Activated CD4-positive, alpha-beta T cell treated with anti-CD3 and anti-CD28 coated beads for 48 hours (primary cell): ENCODE measurements at places on chromosomes 16 and 17.
A peak's percentile ranks its signal among the peaks of the same experiment; 100 is the strongest.

- no peak for DNase-seq
Measured at GRCh38 chr16:30377050-30377811, 2.6 kb downstream of the MYL11 start.

- DNase-seq, result no peak
Measured at GRCh38 chr17:79410681-79411080, 200.2 kb downstream of the RBFOX3 start.

- no peak for DNase-seq
Measured at GRCh38 chr16:62921904-62922303, 885.7 kb upstream of the CDH8 start.

DNA sequence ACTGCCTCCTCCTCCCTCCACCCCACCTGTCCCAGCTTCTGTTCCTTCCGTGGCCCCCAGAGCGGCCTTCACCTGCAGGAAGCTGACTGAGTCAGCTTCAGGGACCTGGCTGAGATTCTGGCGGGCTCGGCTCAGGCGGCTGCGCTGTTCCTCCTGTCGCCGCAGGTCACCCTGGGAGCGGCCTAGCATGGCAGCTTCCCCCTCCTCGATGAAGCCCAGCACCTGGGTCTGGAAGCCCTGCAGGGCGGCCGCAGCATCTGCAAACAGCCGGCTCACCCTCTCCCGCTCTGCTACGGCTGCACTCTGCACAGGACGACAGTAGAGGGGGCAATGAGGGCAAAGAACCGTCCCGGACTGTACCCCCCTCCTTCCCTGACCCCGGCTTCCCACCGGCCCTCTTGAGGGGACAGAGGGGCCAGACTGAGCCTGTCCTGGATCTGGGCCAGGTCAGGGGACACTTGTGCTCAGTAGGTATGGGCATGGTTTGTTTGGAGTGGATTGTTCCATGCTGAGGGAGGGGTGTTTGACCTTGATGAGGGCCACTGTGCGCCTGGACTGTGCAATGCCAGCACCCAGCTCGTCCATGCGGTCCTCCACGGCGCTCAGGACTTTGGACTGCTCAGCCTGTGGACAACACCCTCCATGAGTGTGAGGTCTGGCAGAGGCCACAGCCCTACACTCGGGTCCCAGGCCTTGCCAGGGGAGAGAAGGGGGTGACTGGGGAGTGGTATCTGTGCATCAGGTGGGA lies 2.0 kb downstream of the TRIM47 start:
- peak; percentile 78 for DNase-seq

DNA sequence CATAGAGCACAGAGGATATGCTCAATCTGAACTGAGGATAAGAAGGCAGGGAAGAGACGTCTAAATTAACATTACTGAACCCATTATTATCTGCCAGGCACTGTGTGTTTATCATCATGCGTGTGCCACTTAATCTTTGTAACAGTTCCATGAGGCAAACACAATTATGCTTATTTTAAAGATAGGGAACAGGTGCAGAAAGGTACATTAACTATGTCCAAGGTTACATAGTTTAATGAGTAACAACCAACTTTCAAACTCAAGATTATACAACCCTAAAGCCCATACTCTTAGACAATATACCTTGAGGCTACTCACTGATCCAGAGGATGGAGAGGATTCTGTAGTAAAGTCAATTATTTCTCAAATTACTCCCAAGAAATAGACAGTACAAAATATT lies 43.2 kb downstream of the STH start:
- no peak for DNase-seq

DNA sequence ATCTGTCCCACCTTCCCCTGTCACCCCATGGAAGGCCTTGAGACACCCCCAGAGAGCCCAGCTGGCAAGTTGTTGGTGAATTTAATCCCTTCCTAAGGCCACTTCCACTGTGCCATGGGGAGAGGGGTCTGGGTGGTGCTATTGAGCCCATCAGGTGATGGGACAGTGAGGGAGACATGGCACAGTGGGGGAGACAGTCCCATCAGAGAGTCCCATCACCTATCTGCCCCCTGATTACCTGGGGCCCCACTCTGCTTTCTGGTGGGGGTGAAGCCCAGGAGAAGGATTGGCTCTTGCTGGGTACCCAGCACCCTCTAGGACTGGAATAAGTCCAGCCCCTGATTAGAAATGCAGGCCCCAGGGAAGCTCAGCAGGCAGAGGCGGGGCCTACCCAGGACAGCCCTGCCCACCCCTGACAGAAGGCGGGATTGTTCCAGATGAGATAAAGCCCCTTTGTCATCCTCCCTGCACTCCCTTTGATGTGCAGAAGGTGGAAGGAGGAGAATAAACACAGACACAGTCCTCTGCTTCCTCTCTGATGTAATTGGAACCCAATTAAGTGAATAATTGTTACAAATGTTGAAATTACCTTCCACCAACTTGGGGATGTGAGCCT lies 18.9 kb downstream of the TMEM132E start:
- DNase-seq, result no peak

DNA sequence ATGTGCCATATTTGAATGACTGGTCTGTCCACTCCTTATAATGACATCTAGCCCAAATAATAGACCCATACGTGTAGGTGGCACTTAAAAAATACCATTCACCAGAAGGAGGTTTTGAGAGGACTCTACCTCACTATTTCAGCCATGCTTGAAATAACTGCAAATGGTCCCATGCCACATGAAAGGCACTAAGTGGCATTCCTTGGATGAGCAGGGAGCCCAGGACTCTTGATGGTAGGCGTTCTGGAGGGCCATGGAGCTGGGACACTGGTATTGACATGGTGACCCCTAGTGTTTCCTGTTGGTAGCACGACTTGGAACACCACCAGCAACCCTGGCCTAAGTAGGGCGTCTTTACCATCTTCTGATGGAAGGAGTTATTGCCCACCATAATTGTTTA lies 148.7 kb upstream of the ZFHX3 start:
- DNase-seq, result peak; percentile 28

DNA sequence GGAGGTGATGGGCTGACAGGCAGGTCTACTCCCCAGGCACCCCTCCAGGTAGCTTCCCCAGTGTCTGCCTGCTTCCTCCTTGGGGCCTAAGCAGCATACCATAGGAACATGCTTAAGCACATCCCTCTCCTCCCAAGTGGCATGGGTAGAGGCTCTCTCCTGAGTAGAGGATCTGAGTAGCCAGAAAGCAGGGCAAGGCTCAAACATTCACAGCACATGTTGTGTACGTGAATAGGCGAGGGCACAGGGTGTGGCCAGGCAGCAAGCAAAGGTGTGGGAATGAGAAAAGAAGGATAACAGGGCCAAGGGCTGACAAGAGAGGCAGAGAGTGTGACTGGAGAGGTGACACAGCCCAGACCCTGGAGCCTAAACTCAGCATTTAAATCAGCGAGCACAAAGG lies 29.7 kb upstream of the GFOD2 start:
- DNase-seq, result no peak

DNA sequence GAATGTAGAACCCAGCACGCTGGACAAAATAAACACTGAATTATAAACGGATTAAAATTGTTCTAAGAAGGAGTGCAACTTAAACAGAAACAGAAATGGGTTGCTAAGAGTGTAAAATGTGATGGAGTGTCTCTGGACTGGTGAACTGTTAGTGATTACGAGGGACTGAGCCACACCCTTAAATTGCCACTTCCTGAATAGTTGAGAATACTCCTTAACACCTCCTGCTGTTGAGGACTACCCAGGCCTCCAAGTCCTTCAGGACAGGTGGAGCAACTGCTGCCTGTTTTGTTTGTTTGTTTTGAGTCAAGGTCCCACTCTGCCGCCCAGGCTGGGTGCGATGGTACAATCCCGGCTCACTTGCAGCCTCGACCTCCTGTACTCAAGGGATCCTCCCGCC lies 25.8 kb upstream of the IRF8 start:
- DNase-seq, result no peak

DNA sequence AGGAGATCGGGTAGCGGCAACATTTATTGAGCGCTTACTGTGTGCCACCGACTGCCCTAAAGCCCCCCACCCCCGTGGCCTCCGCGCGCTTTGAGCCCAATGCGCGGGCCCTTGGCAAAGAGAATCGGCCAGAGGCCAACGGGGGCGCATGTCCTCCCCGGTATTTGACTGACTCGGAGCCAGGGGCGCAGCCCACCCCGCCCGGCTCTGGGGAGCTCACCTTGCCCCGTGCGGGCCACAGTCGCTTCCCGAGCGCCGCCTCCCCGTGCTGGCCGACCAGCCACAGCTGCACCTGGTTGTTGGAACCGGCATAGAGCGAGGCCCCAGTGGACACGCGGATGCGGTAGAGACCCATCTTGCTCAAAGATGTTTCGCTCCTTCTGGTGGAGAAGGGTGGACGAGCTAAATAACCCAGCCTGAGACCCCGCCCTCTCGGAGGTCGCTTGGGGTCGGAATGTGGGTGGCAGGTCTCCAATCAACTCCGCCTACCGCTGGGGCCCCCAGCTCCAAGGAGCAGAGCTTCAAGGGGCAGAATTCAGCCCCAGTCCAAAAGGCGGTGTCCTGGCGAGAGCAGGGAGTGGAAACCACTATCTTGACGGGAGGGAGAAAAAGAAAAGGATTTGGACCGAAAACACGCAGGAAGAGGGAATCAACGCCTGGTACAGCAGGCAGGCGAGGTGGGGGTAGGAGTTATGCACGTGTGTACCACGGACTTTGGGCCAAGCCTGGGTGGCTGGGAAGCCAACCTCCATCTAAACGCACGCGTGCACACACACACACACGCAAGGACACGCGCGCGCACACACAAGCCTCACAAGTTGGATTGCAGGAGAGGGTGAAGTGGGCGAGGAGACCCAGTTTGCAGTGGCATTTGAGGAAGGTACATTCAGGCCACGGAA lies at the start of gene ALOX15:
TSS of gene ALOX15 (minus strand) at position 382 of the 899 bp plus-strand sequence. CDS start at position 355, 27 bp downstream.
- no peak for DNase-seq

DNA sequence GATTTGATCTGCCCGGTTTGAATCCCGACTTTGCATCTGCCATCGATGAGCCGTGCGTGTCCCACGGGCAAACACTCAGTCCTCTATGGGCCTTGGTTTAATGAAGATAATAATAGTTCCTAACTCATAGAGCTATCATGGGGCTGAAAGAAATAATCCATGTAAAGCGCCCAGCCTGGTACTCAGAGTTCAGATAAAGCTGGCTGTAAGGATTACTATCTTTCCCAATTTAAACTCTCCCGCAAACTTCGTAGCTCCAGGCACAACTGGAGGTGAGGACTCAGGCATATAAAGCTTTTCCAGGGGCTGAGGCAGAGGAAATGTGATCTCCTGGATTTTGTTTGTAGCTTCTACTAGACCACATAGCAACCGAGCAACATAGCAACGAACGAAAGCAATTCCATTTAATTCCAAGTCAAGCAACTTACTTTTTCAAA lies 16.3 kb downstream of the ALOX15 start:
- DNase-seq, result no peak

DNA sequence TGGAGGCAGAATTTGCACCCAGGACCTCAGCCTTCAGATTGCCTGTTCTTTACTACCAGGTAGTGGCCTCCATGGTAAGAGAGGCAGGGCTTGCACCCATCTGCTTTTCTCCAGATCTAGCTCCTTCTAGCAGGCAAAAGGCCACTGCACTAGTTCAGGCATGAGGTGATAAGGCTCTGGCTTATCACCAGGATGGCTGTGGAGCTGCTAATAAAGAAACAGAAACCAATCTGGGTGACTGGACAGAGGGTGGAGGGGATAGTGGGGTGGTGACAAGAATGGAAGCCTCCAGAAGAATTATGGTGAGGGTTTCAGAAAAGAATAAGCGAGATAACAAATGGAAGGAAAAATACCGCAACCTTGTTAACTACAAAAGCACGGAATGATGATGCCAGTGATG lies 15.5 kb upstream of the SUPT4H1 start:
- DNase-seq, result no peak

GRCh38 chr17:19482576-19482975 lies 51.1 kb upstream of the SLC47A1 start:
- DNase-seq, result no peak

- DNase-seq, result no peak
Measured at GRCh38 chr16:2278956-2279800, 11.3 kb upstream of the RNPS1 start.

DNA sequence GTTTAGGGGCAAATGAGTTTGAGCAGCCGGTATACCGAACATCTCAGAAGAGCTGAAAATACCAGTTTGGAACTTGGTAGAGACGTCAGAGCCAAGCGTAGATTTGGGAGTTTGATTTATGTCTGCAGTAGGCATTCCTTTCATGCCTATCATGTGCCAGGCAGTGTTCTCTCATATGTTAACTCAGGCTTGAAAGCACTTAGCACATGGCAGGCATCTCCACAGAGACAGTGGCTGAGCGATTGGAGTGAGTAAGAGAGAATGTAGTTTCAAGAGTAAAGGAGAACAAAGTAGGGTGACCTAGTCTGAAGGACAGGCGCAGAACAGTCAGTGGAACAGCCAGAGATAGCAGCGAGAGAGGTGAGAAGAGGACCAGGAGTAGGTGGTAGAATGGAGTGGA lies 207.0 kb downstream of the FTO start:
- no peak for DNase-seq

GRCh38 chr17:10550014-10550413 lies 556 bp upstream of the MYH2 start:
- DNase-seq, result no peak

DNA sequence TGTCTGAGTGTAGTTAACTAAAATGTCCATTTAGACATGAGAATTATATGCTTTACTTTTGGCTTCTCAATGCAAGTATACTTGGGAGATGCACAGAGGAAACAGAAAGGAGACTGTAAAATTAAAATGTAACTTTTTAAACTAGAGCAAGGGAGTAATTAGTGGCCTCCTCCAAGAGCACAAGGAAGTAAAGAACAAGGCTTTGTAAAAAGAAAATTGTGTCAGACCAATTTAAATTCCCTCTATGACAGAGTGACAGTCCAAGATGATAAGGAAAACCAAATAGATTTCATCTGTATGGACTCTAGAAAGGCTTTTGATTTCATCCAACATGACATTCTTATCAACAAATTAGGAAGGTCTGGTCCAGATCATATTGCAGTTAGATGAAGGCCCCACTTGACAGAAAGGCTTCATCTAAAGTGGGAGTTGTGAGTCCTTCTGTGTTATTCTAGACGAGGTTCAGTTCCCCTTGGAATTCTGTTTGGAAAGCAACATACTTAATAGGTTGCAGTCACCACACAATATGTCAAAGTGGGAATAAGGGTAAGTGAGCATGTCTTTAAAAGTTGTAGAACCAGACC lies 6.5 kb upstream of the CAPNS2 start:
- no peak for DNase-seq

DNA sequence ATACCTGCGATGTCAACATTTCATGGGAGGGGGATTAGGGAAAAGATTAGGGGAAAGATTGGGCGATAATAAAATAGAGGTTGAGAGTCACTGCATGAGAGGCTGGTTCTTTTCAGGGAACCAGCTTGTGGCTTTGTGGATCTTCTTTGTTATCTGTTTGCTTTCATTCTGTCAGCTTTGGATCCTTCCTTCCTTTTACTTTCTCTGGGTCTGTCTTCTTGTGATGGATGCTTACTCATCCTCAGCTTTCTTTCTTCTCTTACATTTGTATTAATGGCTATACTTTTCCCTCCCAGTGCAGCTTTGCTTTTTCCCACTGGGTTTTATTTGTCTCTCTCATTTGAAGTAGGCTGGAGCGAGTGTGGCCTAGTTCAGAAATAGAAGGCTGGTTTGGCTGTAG lies 47.1 kb downstream of the RPTOR start:
- DNase-seq, result no peak

- DNase-seq, result no peak
Measured at GRCh38 chr17:31726980-31727427, 132.0 kb downstream of the COPRS start.
